ENCODE measurements at places on chromosomes 7 and 10.

- DNase-seq, result no peak
Measured at GRCh38 chr7:102004229-102004628, 186.8 kb downstream of the CUX1 start.

GRCh38 chr10:118871244-118871865 is 116.6 kb upstream of the CACUL1 start:
- DNase-seq, result no peak

- DNase-seq, result no peak
Measured at GRCh38 chr10:97911217-97911616, 61.6 kb downstream of the GOLGA7B start.

- DNase-seq, result no peak
Measured at GRCh38 chr7:18402488-18403183, 92.9 kb upstream of the HDAC9 start.

- no peak for DNase-seq
Measured at GRCh38 chr10:133126431-133127290, 33.4 kb upstream of the KNDC1 start.

All from activated CD4-positive, alpha-beta T cell treated with anti-CD3 and anti-CD28 coated beads, Interleukin-2, amount 50 U/mL, for 4 hours (primary cell).